ENCODE measurements at places on chromosomes 1 and 21. TPM values are rescaled to one million over a fixed set of nuclear protein-coding genes. Genes with fewer than 3 reads are reported as not detected.

Gene FAM151A
- not detected for total RNA-seq

- no peaks in the 10 kb centered on the region for H3K27me3 ChIP-seq
- H3K4me3 ChIP-seq = no peak overlapping the region
- no peaks in the 10 kb centered on the region for H3K36me3 ChIP-seq
- H3K27ac ChIP-seq = no peak overlapping the region
Observed at GRCh38 chr1:55584526-55585401, 369.6 kb upstream of the USP24 start.

- no peaks in the 10 kb centered on the region for H3K36me3 ChIP-seq
- no peak overlapping the region for H3K4me3 ChIP-seq
- H3K27me3 ChIP-seq = no peaks in the 10 kb centered on the region
- DNase-seq = no peak
- H3K4me1 ChIP-seq = no peaks in the 10 kb centered on the region
- no peak overlapping the region for H3K27ac ChIP-seq
Observed at GRCh38 chr21:29423099-29423870, 124.6 kb downstream of the BACH1 start.

- peaks cover 34% of the 10 kb centered on the region for H3K4me1 ChIP-seq
- no peak for DNase-seq
- peak overlapping the region; percentile 51 for H3K27ac ChIP-seq
- H3K4me3 ChIP-seq = no peak overlapping the region
Observed at GRCh38 chr1:8908388-8909151, 30.1 kb upstream of the ENO1 start.

GRCh38 chr1:6603915-6604558 lies 1.4 kb upstream of the KLHL21 start:
- peaks cover 15% of the 10 kb centered on the region for H3K36me3 ChIP-seq
- peaks cover 22% of the 10 kb centered on the region for H3K4me1 ChIP-seq
- H3K4me3 ChIP-seq = peak overlapping the region; percentile 84
- DNase-seq = no peak
- peaks cover 6% of the 10 kb centered on the region for H3K27me3 ChIP-seq

GRCh38 chr1:151314137-151314875 lies 12.9 kb downstream of the PI4KB start:
- H3K4me3 ChIP-seq = no peak overlapping the region
- H3K27me3 ChIP-seq = no peaks in the 10 kb centered on the region
- H3K4me1 ChIP-seq = peaks cover 36% of the 10 kb centered on the region

DNA sequence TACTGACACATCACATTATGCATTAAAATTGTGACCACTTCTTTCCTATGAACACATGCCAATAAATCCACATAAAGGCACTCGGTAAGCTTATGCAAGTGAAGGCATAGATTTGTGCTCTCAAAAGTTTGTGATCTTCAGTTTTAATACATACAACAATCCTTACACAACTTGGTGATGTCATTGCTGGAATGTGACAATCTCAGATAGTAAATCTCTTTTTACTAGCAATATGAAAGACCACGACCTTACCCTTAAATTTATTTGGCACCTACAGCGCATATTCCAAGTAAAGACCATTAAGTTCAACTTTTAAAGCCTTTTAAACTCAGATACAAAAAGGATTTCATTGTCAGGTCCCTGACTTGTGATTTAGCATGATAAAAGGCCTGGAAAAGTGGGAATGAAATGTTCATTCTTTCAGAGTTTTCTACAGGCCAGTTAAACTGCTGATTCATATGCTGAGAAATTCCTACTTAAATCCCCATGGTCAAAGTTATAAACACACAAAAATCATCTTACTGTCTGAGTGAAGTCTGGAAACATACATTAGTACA lies 157.4 kb downstream of the SIPA1L2 start:
- H3K4me3 ChIP-seq = no peak overlapping the region
- H3K36me3 ChIP-seq = peaks cover 4% of the 10 kb centered on the region
- H3K27ac ChIP-seq = no peak overlapping the region

Gene TMEM79
- 9.3 TPM for total RNA-seq

- no peak overlapping the region for H3K4me3 ChIP-seq
- H3K27me3 ChIP-seq = no peaks in the 10 kb centered on the region
- H3K36me3 ChIP-seq = no peaks in the 10 kb centered on the region
- H3K27ac ChIP-seq = no peak overlapping the region
- no peak for DNase-seq
Observed at GRCh38 chr1:218755128-218755527, 410.0 kb downstream of the TGFB2 start.

DNA sequence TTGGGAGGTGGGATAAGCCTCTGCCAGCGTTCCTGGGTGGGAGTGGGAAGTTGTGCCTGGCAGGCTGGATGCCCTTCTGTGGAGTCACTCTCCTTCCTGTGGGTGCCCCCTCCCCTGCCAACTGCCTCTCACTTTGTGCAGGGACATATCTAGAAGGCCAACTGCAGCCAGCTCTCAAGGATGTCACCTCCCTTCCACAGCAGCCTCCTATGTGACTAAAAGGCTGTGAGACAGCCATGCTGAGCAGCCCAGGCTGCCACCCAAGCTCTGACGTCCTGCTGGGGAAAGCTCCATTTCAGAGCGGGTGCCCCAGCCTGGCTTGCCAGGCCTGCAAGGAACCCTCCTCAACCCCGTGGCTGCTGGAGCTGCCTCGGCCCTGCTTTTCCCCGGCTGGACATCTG lies 19.6 kb upstream of the SLC26A9 start:
- no peak overlapping the region for H3K27ac ChIP-seq
- no peak overlapping the region for H3K4me3 ChIP-seq
- no peaks in the 10 kb centered on the region for H3K36me3 ChIP-seq
- H3K4me1 ChIP-seq = peaks cover 14% of the 10 kb centered on the region

Gene OR2T33
- not detected for total RNA-seq

DNA sequence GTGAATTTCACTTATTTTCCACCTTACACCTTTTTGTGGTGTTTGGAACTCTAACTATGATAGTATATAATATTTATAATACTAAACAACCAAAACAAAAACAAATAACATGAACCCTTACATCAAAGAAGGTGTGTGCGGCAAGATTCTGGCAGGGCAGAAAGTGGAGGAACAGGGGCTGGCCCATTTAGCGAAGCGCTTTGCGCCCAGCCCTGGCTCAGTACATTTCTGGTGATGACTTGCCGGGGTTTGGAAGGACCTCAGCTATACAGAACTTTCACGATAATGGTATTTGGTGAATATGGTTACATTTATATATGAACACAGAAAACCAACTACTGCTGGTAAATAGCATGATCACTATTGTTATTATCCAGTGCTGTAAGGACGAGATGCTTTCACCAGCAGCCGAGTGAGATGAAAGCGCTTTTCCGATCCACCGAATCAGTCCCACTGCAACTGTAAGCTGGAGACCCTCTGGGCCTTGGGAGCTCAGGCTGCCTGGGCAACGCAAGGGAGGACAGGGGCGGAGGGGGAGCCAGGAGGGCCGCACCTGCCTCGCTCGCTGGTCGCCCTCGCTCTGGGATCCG lies 63.9 kb downstream of the CD247 start:
- peaks cover 47% of the 10 kb centered on the region for H3K4me1 ChIP-seq
- peaks cover 30% of the 10 kb centered on the region for H3K36me3 ChIP-seq
- peak overlapping the region; percentile 86 for H3K4me3 ChIP-seq
- no peaks in the 10 kb centered on the region for H3K27me3 ChIP-seq

Gene BACE2
- total RNA-seq = 0.28 TPM

- H3K27me3 ChIP-seq = no peaks in the 10 kb centered on the region
- DNase-seq = no peak
- no peaks in the 10 kb centered on the region for H3K4me1 ChIP-seq
- no peak overlapping the region for H3K27ac ChIP-seq
- H3K36me3 ChIP-seq = no peaks in the 10 kb centered on the region
- no peak overlapping the region for H3K4me3 ChIP-seq
Observed at GRCh38 chr21:23398726-23399125, 2208.6 kb downstream of the MRPL39 start.

DNA sequence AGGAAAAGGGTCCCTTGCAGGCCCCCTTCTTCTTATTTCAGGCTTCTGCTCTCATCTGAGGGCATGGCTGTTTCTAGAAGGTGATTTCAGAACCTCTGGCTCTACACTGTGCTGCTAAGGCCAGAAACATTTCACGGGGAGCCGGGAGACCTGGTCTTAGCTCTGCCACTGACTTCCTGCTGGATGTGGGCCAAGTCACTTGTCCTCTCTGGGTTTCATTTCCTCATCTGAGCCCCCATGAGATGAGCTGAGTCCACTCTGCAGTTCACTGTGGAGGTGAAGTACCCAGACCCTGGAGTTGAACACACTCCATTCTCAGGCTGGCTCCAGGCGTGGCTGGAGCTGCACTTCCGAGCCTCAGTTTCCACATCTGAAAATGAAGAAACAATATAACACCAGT lies 2.1 kb downstream of the PADI1 start:
- H3K27me3 ChIP-seq = peaks cover 26% of the 10 kb centered on the region
- no peak overlapping the region for H3K27ac ChIP-seq
- no peak for DNase-seq
- H3K36me3 ChIP-seq = no peaks in the 10 kb centered on the region
- peaks cover 35% of the 10 kb centered on the region for H3K4me1 ChIP-seq

DNA sequence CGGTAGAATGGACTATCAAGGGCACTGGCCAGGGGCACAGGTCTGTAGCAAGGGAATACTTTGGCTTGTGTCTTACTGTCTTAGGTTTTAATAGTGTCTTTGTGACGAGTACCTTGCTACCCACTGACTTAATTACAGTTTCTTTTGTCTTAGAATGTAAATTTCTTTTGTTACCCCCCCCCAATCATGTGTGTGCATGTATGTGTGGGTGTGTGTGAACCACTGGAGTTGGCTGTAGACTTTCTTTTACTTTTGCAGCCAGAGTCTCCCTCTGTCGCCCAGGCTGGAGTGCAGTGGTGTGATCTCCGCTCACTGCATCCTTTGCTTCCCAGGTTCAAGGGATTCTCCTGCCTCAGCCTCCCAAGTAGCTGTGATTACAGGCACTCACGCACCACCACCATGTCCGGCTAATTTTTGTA lies 61.8 kb upstream of the CLDN14 start:
- no peak overlapping the region for H3K4me3 ChIP-seq
- H3K27me3 ChIP-seq = peaks cover 10% of the 10 kb centered on the region
- H3K27ac ChIP-seq = no peak overlapping the region
- DNase-seq = no peak

Gene SLC6A9
- total RNA-seq = 6.3 TPM

DNA sequence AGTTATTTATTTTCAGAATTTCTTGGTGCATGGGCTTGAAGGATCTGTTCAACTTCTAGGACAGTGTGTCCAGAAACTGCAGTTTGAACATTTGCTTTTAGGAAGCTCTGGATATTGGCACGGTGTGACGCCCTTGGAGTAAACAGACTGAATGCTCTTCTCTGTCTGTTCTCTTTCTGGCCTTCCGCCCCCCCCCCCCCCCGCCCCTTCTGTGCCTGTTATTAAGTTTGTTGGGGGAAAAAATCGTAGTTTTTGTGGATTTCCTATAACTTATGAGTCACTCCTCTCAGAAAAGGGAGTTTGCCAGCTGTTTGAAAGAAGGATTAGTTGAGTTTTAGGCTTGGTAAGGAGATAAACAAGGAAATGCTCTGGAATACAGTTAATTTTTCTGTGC lies 1.2 kb downstream of the KCTD3 start:
- DNase-seq = no peak
- peak overlapping the region; percentile 89 for H3K4me3 ChIP-seq
- peaks cover 27% of the 10 kb centered on the region for H3K4me1 ChIP-seq
- peak overlapping the region; percentile 82 for H3K27ac ChIP-seq

Gene GJA4
- total RNA-seq = not detected

DNA sequence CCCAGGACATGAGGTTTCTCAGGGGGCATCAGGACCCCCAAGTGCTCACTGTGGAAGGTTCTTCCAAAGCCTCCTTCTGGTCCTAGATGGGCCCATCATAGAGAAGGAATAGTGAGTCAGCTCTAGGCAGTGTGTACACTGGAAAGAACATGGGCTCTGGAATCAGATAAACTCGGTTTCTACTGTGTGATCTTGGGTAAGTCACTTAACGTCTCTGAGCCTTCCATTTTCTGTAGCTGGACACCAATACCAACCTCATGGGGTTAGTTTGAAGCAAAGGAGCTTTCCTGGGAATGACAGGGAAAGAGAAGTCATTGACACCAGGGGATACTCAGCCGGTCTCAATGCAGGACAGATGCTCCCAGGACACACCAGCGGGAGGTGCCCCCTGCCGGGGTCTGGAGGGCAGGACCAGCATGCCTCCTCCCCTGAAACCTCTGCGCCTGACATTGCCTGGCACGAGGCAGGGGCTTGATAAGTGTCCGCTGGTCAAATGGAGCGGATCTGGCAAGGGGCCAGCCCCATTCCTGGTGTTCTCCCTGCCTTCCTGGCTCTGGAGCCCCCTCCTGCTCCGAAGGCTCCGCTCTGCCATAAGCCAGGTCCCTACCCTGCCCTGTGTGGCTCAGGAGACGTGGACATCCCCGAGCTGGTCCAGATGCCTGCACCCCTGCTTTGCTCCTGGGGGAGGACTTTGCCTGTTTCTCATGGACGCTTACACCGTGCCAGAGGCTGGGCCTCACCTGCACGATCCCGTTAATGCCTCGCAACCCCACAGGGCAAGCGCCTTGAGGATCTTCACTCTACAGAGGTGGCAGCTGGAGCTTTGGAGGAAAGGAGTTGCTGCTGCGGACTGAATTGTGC lies 52.8 kb downstream of the EDN2 start:
- H3K36me3 ChIP-seq = no peaks in the 10 kb centered on the region
- H3K27ac ChIP-seq = no peak overlapping the region
- H3K27me3 ChIP-seq = peaks cover 4% of the 10 kb centered on the region
- H3K4me3 ChIP-seq = no peak overlapping the region
- H3K4me1 ChIP-seq = no peaks in the 10 kb centered on the region

DNA sequence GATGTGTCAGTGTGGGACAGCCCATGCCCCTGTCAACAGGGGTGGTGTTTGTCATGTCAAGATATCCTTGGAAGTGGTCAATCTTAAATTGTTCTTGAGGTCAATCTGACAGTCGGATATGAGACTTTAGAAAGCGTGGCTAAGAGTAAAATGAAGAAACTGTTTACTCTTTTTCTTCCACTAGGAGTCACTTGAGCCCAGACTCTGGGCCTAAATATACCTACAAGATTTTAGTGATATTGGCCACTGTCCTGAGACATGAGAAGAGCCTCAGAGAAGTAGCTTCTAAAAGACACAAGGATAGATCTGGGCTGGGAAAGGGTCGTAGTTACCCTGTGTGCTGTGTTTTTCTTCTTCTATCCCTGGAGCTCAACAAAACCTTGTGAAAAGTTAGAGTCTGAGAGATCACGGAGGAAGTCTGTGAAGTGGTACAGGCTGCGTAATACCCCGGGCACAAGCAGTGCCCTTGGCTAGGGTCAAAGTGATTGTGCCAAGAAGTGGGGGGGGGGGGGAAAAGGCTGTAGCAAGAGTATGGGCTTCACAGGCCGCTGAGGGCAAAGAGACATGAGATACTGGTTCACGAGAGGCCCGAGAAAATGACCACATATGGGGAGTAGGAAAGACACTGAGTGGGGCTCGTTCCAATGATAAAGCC lies 355.2 kb upstream of the GREM2 start:
- no peak overlapping the region for H3K4me3 ChIP-seq

Gene MYBPH
- total RNA-seq = not detected

All from activated CD4-positive, alpha-beta T cell treated with anti-CD3 and anti-CD28 coated beads, Interleukin-2, amount 10 ng/mL, durations not matched to agents 24 days and 14 days (primary cell).